T-helper 1 cell (primary cell): ENCODE measurements at places on chromosomes 13 and 19.

GRCh38 chr13:113005076-113005865, 36.3 kb downstream of the MCF2L start:
- no peak for DNase-seq

GRCh38 chr19:18665771-18666202, 17.7 kb upstream of the CRTC1 start:
- DNase-seq: no peak

- DNase-seq: no peak
Observed at GRCh38 chr13:26539738-26540292, 17.7 kb upstream of the WASF3 start.

DNA sequence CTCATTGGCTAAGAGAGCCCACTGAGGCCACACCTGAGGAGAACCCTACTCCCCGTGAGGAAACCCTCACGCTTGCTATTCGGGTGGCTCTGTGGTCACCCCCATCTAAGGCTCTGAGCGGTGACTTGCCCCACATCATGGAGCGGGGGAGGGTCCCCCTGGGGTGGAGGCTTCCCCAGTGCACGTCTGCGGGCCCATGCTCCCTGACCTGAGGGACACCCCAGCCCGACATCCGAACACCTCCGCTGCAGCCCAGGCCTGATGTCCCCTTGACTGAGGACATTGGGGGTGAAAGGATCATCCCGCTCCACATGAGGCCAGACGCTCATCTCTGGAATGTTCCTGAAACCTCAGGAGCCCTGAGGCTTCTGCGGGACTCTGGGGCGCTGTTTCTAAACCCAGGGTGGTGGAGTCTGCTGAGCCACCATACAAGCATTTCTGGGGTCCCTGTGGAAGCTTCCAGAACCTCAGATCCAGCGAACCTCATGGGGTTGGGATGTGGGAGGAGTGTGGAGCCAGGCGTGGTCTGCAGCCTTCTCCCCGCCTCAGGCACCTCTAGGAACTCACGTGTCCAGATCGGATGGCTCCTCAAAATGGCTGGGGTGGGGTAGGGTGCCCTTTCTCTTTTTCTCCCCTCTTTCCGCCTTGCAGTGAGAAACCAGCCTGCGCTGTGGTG, 19.9 kb downstream of the TMED1 start:
- DNase-seq: no peak

GRCh38 chr13:33937373-33938098, 119.6 kb downstream of the RFC3 start:
- no peak for DNase-seq

- no peak for DNase-seq
Observed at GRCh38 chr13:59710996-59711701, 452.6 kb downstream of the DIAPH3 start.

DNA sequence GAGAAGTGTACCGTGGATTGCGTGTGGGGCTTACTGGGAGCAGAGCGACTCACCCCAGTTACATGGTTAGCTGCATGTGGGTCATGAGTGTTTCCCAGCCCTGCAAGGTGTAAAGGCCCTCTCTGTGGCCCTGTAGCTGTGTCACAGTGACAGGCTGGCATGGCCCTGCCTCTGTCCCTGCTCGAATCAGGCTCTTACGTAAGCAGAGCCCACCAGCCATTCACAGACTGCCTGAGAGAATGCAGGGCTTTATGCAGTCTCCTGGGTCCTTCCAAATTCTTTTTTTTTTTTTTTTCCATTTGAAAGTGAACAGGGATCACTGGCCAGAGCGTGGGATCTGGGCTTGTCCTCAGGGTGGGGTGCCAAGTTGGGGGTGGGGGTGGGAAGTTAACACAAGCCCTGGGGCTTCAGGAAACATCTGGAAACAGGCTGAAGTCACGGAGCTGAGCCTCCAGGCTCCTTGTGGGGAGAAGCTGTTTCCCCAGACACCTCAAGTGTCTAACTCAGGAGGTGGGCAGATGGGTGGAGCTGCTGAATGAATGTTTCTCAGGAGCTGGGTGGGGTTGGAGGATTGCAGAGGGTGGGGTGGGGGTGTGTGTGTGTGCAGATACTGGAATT, 13.4 kb downstream of the TECR start:
- no peak for DNase-seq

DNA sequence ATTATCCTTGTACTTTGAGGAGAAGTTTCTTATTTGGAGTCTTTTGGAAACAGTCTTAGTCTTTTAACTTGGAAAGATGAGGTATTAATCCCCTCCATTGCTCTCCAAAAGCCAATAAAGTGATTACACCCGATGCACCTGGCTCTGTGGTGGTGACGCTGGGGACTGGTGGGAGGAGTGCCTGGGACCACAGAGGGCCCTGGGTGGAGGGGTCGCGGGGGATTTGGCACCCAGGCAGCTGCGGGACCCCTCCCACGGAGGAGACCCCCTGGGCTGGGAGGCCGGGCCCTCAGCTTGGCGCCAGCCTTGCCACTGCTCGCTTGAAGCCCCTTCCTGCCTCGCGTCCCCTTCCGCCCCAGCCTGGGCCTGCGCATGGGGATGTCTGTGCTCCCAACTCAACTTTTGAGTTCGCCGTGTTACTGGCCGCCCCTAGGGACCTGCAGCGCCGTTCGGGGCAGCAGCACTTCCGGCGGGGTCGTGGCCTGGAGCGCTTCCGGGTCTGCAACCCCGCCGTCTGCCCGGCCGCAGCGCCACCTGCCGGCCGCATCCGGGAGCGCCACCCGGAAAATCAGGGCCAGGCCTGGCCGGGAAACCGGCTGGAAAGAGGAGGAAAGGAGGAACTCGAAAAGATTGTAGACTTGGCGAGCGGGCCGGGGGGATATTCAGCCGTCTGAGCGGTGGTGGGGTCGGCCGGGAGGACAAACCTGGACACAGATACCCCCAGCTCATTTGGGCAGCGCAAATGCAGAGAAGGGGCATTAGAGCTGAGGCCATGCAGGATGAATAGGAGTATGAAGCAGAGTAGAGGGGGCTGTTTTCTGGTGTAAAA, 8.4 kb downstream of the PEAK3 start:
- peak; percentile 62 for DNase-seq

DNA sequence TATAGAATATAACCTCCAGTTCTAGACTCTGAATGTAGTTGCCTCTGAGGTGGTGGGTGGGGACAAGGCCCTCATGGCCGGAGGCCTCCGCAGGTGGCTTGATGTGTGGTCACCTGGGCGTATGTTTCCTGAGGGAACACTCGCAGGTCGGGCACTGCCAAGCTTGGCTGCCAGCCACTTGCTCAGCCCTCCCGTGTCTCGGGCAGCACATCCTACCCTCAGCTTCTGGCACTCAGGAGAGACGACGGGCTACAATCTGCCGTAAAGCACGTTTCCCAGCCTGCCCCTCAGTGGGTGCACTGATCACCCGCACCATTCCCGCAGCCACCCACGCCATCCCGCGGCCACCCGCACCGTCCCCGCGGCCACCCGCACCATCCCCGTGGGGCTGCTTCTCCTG, 15.2 kb downstream of the THOP1 start:
- DNase-seq: no peak

GRCh38 chr19:51370230-51370629, 1.4 kb upstream of the CLDND2 start:
- DNase-seq: no peak
